ENCODE measurements at places on chromosomes 3 and 15.

GRCh38 chr15:75178938-75179745 lies 22.5 kb upstream of the C15orf39 start:
- no peak for DNase-seq

- DNase-seq = peak; percentile 42
Observed at GRCh38 chr3:105752791-105753415, 115.9 kb downstream of the CBLB start.

DNA sequence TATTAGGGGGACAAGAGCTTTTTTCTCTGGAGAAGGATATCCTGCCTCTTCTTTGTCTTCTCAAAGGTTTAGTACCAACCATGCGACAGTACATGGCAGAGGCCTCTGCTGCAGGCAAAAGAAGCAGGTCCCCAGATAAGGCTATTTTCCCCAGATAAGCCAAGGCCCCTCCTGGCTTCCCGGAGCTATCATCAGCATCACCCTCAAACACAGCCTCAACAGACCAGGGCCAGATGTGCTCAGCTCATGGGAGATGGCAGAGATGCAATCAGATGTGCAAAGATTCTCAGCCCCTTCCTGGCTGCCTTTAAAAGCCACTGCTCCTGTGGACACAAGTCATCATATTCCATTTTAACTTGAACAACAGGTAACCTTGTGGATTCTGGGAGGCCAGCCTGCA lies 49.0 kb downstream of the NTRK3 start:
- DNase-seq = no peak

DNA sequence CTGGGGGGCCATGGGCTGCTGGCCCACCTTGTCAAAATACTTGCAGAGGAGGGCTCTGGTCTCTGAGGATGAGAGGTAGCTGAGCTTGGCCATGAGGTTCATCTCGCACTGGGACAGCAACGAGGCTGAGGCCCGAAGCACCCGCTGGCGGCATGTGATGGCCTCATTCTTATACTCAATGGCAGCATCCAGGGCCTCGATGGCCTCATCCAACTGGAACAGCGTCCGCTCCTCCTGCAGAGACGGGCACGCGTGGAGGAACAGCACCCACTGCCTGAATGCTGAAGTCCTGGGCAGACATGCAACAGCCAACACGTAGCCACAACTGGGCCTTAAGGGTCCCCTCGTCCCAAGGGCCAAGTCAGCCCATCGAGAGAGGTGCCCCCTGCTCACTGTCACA lies 25.0 kb downstream of the KIF7 start:
- no peak for DNase-seq

DNA sequence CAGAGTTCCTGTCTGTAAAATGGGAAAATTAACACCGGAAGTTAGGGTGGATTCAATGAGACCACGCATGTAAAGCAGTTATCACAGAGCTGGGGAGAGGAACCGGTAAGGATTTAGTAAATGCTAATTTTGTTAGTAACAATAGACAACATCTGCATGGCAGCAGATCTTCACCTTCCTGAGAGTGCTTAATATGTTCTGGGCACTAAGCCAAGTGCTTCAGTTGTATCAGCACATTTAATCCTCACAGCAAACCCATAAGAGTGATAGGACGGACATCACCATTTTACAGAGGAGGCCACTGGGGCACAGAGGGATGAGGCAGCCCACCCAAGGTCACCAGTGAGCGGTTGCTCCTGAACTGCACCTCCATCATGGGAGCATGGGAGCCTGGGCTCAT lies 189.4 kb downstream of the WNT5A start:
- no peak for DNase-seq

- DNase-seq = no peak
Observed at GRCh38 chr15:75008221-75008625, 12.9 kb downstream of the SCAMP5 start.

GRCh38 chr3:154886437-154886836 lies 193.7 kb upstream of the MME start:
- no peak for DNase-seq

DNA sequence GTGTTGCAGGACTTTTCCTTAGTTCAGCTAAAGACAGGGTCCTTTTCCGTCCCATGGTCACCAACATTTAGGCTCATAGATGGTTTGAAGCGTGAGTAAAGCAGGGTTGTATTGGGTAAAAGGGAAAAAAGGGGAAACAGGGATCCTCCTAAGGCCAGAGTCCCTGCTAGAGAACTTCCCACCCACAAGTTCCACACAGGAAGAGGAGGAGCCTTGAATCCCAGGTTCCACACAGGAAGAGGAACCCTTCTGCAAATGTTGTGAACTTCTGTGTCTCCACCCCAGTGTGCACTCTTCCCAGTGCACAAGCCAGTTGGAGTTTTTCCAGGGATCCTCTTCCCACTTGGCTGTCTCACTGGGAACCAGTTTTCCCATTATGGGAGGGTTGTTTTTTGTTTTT lies 27.6 kb upstream of the ATP8B4 start:
- no peak for DNase-seq

GRCh38 chr15:85964471-85964870 lies 115.2 kb upstream of the AGBL1 start:
- no peak for DNase-seq

GRCh38 chr3:146523531-146523930 lies 20.9 kb downstream of the PLSCR1 start:
- DNase-seq = no peak

DNA sequence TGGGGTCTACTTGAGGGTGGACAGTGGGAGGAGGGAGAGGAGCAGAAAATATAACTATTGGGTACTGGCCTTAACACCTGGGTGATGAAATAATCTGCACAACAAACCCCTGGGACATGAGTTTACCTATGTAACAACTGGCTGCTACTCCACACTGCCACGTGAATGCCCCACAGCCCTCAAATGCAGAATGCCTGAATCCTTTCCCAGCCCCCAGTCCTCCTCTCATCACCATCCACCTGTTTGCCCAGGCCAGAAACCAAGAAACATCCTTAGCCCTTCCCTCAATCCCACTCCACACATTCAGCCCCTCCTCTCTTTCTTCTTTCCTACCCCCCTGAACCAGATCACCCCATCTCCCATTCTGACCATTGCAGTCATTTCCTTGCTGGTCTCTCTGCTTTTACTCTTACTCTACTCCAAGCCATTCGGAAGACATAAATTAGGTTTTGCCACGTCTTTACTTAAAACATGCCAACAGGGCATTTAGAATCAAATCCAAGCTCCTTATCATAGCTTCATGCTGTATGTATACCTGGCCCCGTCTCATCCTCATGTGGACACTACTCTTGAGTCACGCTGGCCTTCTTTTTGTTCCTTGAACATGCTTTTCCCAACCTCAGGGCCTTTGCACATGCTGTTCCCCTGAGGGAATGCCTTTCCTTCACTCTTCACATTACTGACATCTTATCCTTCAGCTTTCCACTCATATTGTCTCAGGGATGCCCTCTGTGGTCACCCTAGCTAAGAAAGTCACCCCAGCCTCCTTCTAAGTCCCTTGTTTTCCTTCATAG lies 137.5 kb upstream of the ABHD17C start:
- DNase-seq = no peak

- DNase-seq = no peak
Observed at GRCh38 chr3:195226445-195226844, 44.5 kb downstream of the XXYLT1 start.

GRCh38 chr3:140085001-140085400 lies 150.0 kb downstream of the CLSTN2 start:
- DNase-seq = no peak

DNA sequence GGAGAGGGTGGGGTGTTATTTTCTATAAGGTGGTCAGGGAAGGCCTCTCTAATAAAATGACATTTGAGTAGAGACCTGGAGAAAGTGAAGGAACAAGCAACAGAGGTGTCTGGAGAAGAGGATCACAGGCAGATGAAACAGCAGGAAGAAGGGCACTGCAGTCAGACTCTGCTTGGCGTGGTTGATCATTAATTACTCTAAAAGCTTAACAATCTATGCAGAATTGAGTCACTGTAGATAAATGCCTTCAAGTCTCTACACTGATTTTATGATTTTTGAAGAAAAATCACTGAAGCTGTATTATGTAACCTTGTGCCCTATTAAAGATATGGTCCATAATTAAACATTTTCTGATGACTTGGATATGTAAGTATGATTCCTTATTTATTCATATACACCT lies 114.2 kb downstream of the TNIK start:
- DNase-seq = no peak

DNA sequence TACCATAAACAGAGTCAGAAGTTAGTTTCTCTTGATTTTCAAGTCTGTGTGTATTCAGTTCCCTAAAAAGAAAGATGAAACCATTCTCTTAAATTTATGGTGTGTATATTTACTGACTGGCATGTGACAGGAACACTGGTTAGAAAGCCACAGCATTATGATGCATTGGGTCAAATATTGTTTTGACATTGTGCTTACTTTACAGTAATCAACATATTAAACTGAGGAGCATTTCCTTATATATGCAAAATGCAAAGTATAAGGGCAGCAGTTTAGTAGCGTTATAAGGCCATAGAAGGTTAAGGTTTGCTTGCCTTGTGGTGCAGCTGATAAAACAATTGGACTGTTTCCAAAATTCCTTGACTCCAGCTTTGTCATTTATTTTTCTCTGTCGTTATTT lies 72.9 kb downstream of the EPHA3 start:
- DNase-seq = no peak

DNA sequence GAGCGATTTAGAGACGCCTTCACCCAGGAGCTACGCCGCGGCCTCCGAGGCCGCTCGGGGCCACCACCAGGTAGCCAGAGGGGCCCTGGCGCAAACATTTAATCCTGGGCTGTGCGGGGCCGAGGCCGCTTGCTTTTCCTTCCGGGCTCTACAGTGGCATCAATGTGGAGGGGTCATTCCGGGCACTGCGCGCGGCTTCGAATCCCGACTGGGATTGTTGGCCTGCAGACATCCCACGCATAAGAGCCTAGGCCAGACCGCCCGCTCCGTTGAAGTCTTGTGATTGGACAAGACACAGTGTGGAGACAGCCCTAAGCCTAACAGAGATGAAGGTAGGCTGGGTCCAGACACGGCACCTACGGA lies 568 bp upstream of the NCBP2 start:
- no peak for DNase-seq

DNA sequence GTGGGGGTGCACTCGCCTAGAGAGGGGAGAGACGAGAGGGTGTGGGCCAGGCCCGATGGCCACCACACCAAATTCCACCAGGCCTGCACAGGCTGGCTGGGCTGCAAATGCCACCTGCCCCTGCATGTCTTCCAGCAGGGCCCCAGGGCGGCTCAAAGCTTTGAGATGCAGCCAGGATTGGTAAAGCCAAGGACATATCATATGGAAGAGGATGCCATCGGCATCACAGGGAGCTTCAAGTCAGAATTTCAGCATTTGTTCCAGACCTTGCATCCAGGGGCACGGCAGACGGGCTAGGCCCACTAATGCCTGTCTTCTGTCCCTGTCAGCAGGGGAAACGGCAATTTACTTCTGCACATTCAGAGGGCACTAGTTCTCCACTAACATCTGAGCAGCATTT lies 97.8 kb downstream of the NUP210 start:
- no peak for DNase-seq

DNA sequence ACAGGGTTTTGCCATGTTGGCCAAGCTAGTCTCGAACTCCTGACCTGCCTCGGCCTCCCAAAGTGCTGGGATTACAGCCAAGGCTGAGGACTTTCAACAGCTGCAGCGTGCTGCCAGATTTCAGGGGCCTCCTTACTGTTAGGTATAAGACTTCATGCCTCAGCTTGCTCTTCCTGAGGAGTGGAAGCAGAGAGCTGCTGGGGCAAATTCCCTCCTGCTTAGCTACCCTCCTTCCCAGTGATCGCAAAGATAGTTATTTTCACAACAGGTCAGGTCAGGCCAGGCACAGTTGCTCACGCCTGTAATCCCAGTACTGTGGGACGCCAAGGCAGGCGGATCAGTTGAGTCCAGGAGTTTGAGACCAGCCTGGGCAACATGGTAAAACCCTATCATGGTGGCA lies 2.6 kb upstream of the CPNE9 start:
- DNase-seq = no peak

DNA sequence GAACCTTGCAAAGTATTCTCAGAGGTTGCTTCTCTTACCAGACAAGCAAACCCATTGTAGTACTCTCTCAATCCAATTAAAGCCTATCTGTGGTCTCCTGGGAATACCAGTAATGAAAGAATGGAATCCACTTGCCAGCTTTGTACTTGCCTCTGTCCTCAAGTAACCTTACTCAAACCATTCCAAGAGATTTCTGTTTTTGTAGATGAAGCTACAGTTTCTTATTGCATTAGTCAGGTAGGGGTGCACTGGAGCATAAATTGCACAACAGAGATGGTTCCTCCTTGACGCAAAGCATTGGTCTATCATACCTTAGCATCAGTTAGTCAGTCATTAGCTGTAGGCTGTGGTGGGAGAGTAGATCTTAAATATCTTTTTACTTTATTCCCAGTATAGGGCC lies 52.9 kb downstream of the BTLA start:
- no peak for DNase-seq

GRCh38 chr3:196336319-196337145 lies 1.7 kb downstream of the TM4SF19 start:
- no peak for DNase-seq

DNA sequence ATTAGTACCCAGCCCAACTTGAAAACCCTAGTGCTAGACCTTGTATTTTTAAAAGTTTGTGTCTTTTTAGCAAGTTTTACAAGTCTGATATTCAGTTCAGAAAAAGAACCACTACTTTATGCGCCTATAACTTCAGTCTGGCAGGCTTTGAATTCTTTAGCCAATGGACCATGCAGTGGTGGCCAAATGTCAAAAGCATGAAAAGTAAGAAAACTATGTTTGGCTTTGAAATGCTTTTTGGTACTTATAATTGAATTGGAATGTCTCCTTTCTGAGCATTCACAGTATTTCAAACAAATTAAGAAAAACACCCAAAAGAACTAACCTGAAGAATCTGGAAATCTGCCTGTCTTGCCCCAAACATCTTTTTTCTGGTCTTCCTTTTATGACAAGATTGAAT lies 12.8 kb downstream of the WDR48 start:
- no peak for DNase-seq

DNA sequence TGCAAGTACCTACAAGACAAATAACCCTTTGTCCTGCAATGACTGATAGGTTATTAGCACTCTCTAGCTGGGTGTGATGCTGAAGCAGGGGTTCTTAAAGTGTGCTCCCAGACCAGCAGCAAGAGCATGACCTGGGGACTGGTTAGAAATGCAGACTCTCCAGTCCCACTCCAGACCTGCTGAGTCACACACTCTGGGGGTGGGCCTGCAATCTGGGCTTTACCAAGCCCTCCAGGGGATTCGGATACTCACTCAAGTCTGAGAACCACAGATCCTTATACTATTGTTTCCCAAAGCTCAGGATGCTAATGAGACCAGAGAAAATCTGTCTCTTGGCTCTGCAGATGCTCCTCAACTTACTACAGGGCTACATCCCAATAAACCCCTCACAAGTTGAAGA lies 142.1 kb upstream of the RAD18 start:
- no peak for DNase-seq

- DNase-seq = no peak
Observed at GRCh38 chr3:159187706-159188105, 385.9 kb downstream of the MFSD1 start.

- no peak for DNase-seq
Observed at GRCh38 chr15:100330629-100331215, 11.1 kb downstream of the ADAMTS17 start.

All from activated CD8-positive, alpha-beta memory T cell treated with anti-CD3 and anti-CD28 coated beads, Interleukin-2, amount 50 U/mL, for 4 hours (primary cell).